ENCODE measurements at places on chromosomes 2 and 18.

DNA sequence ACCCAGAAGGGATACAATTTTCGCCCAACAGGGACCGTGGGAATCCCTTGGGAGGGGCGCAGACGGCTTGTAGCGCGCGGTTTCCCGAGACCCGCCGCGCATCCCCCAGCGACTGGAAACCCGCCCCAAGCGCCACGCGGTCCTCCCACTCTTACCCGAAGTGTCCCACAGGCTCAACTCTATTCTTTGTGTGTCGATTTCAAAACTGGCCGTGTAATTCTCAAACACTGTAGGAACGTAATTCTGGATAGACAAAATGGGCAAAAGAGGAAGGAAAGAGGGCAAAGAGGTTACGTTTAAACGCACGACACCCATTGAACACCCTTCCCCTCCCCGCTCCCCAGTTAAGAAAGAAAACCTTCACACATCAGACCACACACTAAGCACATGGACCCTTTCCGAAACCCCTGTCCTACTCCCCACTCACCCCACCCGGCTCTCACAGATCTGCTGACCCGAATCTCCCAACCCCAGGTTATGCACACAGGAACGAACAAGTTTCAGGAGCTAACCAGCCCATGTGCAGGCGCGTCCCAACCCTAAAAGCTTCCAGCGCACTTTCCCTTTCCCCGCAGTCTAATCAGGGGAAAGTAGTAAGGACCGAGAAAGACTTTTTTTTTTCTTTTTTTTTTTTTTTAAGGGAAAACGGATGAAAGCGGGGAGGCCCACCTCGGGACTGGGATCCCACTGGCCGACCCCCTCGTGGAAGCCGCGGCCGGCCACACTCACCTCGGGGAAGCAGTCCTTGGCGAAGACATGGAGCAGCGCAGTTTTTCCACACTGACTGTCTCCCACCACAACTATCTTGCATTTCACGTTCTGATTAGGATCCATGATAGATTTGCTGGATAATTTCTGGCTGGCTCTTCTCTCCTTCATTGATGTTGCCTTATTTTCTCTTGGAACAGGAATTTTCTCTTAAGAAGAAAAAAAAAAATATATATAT, 655 bp downstream of the RND3 start:
- DNase-seq = no peak

GRCh38 chr2:109517118-109517889, 96.5 kb downstream of the SEPTIN10 start:
- no peak for DNase-seq

- no peak for DNase-seq
Observed at GRCh38 chr2:212897296-212897695, 254.1 kb downstream of the IKZF2 start.

- DNase-seq = no peak
Observed at GRCh38 chr2:239716536-239717318, 308.4 kb downstream of the NDUFA10 start.

DNA sequence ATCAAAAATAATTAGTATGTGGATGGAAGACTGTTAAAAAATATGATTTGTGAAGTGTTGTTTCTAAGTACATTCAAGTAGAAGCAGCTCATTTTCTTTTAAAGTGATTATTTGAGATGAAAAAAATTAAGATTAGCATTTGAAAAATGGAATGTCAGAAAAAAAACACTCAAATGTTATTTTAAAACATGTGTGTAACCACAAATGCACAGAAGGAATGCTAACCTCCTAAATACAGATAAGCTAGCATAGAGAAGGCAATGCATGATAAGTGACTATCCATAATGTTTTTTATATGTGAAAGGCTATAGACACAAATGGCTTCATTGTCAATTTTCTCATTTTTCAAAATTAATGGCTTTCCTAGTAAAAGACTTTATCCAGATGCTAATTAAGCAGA, 198.9 kb downstream of the NYAP2 start:
- DNase-seq = no peak

- no peak for DNase-seq
Observed at GRCh38 chr2:167264380-167264779, 376.1 kb downstream of the XIRP2 start.

- DNase-seq = no peak
Observed at GRCh38 chr2:96304606-96305005, 740 bp downstream of the SNRNP200 start.

Data from CD8-positive, alpha-beta memory T cell (primary cell).